ENCODE measurements at places on chromosomes 3 and 15. TPM values are rescaled to one million over a fixed set of nuclear protein-coding genes. Genes with fewer than 3 reads are reported as not detected.

DNA sequence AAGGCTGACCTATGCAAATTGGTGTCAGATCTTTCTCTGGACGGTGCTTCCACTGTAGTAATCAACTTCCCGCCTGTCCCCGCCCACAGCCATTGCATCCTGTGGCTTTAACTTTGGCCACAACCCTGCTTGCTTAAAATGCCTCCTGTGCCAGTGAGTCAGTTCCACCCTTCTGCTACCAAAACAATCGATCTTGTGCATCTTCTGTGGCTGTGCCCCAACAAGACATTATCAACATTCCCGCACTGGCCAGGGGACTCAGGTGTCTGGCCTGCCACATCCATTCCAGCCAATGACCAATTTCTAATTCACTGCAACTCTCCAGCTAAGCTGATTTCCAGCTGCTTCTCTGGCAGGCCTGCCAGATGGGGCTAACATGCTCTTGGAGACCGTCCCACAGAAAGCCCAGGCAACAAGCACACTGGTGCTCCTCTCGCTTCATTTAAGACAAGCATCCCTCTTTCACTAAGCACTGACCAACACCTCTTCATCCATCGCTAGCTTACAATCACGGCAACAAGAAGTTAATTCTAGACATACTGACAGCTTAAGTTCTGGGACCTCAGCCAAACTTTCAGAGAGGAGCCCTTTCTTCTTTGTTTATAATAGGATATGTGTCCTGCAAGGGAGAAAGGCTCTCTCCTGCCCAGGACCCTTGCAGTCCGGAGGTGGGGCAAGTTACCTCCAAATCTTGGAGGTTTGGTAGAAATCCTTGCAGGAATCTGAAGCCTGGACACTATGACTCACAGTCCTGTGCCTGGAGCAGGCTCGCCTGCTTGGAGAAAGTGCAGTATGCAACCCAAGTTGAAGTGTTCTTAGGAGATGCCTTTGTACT is 6.7 kb downstream of the CA12 start:
- DNase-seq: peak; percentile 55

CLRN1 gene
- total RNA-seq: not detected

DNA sequence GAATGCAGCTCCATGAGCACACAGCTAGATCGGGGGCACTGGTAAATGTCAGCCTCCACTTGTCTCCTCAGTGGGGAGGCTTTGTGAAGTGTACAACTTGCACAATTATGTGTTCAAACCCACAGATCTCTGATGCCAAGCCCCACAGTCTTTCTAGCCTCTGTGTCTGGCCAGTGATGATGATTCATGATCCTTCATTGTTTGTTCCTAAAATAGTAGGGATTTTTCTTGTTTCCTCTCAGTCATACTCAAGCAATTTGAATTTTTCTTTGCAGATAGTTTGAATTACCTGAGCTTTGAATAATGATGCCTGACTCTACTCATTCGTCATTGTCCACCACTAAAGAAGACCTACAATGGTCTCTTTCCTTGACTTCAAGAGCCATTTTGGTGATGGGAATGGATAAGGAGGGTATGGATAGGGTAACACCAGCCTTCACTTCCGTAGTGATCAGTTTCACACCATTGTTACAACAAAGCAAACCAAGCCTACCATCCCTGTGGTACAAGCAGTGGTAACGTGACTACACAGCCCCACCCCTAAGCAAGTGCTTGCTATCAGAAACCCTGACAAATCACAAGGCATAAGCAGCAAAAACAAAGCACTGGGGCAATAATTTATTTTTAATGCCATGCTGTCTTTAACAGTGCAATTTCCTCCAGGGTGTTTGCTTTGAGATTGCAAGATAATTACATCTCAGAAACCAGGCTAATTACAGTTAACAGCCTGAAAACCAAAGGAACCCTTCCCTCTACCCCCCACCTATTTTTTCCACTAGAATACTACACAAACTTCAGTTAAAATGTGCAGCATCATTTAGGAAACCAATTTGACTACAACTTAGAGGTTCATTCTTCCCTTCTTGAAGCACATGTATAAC is 114.1 kb upstream of the PPP2R3A start:
- no peak for DNase-seq

PATL2 gene
- total RNA-seq: 3.2 TPM

GRCh38 chr3:78353231-78353630 is 1313.3 kb downstream of the ROBO2 start:
- DNase-seq: no peak

GRCh38 chr15:73845907-73846306 is 27.5 kb upstream of the TBC1D21 start:
- no peak for DNase-seq

DNA sequence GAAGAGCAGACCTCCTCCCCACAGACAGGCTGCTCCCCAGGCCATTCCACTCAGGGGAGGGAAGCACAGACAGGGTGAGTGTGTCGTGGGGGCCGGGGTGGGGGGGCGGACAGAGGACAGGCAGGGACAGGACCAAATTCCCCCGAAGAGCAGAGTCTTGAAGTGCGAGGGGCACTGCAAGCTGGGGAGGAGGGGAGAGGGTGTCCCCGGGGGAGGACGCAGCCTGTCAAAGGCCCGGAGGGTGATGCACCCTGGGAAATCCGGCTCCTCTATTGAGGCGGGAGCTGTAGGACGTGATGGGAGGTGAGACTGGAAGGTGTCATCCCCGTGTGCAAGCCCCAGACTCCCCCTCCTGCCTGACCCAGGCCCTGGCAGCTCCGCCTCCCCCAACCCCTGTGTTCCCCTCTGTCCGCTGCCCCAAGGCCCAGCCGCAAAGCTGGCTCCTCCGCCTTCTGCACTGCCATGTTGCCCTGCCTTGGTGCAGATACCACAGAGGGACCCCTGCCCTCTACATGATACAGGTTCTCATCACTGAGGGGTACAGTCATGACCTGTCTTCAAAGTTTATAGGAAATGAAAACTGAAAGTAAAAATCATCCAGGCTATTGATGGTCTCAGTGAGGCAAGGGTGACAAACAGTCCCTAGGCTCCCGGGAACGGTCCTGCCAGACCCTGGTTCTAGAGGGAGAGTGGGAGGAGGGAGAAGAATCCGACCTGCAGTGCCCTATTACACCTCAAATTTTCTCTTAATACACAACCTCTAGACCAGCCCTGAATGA is 76.3 kb upstream of the IQSEC1 start:
- no peak for DNase-seq

AKAP13 gene
- total RNA-seq: 322 TPM

DNA sequence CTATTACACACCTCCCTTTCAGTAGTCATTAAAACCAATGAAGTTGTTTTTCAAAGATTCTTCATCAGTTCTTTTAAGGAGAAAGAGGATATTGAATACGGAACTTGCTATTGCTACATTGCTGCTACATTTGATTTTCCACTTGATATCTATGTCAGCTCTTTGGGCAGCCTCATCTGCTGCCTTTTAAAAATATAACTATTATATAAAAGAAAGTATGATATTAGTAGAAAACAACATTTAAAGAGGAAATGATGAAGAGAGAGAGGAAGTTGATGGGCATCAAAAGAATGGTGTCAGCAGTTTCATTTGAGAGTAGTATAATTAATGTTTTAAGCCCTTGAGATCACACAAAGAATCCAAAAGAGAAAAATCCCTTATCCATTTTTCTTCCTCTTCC is 171.4 kb downstream of the NFKBIZ start:
- no peak for DNase-seq

- DNase-seq: no peak
Measured at GRCh38 chr15:38517312-38517975, 47.2 kb downstream of the RASGRP1 start.

- DNase-seq: no peak
Measured at GRCh38 chr15:78170848-78171773, 21.9 kb downstream of the IDH3A start.

GRCh38 chr3:110139048-110139447 is 801.7 kb upstream of the DPPA4 start:
- no peak for DNase-seq

GRCh38 chr3:69723389-69723788 is 15.9 kb upstream of the MITF start:
- no peak for DNase-seq

A4GNT gene
- total RNA-seq: not detected

USF3 gene
- 12.7 TPM for total RNA-seq

GRCh38 chr3:13541691-13542090 is 7.2 kb upstream of the FBLN2 start:
- no peak for DNase-seq

DNA sequence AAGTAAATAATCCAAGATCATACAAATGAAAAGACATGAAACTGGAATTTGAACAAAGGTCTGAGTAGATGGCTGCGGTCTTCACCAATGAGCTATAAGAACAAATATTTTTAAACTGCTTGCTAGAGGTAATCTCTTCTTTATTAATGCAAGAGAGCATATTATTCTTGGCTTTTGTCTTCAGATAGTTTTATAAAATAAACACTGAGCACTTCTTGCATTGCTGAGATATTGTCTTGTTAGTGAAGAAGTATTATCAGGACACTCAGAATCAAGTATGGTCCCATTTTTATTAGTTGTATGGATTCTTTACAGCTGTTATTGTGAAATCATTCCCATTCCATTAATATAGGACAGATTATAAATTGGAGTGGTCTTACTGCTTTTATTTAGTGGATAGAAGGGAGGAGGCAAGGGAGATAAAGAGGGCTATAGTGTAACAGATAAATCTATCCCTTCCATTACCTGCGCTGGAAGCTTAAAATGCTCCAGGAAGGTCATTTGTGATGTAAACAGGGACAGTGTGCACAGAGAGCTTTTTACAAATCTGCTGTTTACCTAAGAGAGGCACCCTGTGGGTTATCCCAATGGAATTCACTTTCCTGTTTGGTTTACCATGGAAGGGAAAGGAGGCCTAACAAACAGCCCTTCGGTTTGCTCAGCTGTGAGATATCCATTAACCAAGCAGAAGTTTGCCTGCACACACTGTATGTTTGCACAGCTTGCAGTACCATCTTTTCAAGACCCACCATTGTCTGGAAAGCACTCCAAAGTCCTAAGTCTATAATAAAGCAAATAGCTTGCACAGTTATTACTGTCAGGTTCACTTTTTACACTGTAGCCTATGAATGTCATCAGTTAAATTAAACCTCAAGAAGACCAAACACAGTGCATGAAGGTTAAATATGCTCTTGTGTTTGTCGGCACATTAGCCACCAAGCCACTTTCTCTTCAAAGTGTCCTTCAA is 347.7 kb upstream of the TGFBR2 start:
- no peak for DNase-seq

CRTC3 gene
- 27.2 TPM for total RNA-seq

- DNase-seq: no peak
Measured at GRCh38 chr15:67343206-67343605, 88.6 kb downstream of the IQCH start.

GRCh38 chr3:53238051-53238850 is 17.6 kb downstream of the TKT start:
- no peak for DNase-seq

DNA sequence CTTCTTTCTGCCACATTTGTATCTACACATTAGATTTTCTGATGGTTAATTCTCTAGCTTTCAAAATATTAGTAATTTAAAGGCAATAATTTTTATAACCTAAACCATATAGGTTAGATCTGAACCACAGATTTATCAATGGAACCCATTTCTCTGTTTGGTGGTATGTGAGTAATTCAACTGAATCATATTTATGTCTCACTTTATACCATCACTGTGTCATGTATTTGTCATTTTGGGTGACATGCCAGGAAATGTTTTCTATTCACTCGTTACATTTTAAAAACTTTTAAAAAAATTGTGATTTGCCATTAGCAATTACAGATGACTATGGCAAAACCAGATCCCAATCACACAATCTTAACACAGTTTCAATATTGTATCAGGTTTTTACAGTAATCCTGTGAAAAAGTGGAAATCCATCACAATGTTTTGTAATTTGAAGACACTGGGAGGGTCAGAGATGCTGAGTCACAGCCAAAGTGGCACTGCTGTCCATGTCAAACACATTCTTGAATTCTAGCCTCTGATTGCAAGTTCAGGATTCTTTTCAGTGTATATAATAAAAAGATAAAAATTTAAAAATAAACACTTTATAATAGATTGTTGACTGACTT is 356.0 kb upstream of the RBMS3 start:
- no peak for DNase-seq

Data from Right ventricle myocardium superior (tissue), 1 donor.